ENCODE measurements at places on chromosomes 6 and 20. TPM values are rescaled to one million over a fixed set of nuclear protein-coding genes. Genes with fewer than 3 reads are reported as not detected.
A peak's percentile ranks its signal among the peaks of the same experiment; 100 is the strongest.

- no peak for DNase-seq
Observed at GRCh38 chr6:156163311-156163710, 613.9 kb upstream of the ARID1B start.

GRCh38 chr20:34638039-34638292, 38.9 kb downstream of the PIGU start:
- no peak for DNase-seq

GRCh38 chr6:67433124-67433523, 1202.0 kb upstream of the ADGRB3 start:
- no peak for DNase-seq

GRCh38 chr6:78324213-78324612, 543.1 kb upstream of the IRAK1BP1 start:
- DNase-seq: no peak

- DNase-seq: no peak
Observed at GRCh38 chr6:126650931-126651330, 311.0 kb downstream of the CENPW start.

DNA sequence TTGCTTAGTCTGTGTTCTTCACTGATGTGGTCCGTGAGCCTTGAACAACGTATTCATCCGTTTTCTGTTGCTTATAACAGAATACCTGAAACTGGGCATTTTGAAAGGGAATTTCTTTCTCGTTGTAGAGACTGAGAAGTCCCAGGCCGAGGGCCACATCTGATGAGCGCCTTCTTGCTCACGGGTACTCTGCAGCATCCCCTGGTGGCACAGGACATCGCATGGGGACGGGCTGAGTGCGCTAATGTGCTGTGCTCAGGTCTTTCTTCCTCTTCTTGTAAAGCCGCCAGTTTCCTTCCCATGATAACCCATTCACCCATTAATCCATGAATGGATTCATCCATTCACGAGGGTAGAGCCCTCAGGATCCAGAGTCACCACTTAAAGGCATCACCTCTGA, 161.0 kb downstream of the NFATC2 start:
- DNase-seq: no peak

DNA sequence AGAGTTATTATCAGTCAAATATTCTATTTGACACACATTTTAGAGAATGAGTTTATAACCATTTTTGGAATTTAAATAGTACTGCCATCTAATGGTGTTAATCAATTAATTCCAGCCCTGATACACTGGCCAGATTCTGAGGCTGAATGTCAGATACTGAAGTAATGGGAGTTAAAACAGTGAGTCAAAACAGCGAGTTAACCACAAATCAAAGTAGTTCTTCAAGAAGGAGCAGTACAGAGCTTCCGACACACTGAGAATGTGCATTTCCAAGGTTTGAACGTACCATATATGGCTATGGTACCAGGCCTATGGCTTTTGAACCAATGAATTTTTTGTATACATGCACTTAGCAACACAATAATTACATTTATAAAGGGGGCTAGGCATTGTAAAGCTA, 11.3 kb upstream of the CEP43 start:
- no peak for DNase-seq

GRCh38 chr6:119148098-119148824, 69.8 kb upstream of the FAM184A start:
- DNase-seq: no peak

DNA sequence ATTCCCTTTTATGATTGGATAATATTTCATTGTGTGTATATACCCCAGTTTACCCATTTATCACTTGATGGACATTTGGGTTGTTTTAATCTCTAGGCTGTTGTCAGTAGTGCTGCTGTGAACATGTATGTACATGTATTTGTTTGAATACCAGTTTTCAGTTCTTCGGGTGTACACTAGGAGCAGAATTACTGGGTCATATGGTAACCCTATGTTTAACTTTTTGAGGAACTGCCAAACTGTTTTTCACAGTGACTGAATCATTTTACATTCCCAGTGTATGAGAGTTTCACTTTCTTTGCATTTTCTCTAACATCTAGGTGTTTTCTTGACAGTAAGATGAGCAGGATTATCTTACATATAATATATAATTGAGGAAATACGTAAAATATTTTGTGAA, 44.7 kb upstream of the ADIG start:
- no peak for DNase-seq

- DNase-seq: no peak
Observed at GRCh38 chr20:46554828-46555227, 4.4 kb upstream of the OCSTAMP start.

DNA sequence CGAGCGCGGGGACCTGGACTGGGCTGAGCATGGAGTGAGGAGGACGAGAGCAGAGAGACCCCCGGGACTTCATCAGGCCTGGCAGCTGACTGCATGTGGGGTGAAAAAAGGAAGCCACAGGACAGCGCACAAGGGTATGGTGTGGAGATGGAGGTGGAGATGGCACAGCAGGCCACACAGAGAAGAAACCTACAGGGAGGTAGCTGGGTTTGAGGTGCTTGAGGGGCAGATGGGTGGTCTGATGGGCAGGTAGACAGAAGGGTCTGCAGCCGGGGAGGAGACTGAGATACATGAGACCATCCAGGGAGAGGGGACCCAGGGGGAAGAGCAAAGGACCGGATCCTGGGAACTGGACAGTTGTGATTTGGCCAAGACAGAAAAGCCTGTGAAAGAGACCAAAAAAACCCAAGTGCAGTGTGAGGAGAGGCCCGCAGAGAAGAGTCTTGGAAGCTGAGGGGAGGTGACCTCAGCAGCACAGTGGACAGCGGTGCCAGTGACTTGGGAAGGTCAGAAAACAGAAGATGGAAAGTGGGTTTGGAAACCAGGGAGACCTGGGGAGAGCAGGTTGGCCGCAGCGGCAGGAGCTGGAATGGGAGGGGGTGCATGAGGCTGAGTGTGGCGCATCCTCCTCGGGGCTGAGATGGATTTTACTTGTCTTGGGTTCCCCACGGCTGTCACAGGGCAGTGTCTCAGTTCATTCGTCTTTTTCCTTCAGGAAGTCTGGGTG, 5.5 kb downstream of the HLA-DPB1 start:
- DNase-seq: no peak

GRCh38 chr20:19823971-19824370, 65.9 kb downstream of the RIN2 start:
- no peak for DNase-seq

DNA sequence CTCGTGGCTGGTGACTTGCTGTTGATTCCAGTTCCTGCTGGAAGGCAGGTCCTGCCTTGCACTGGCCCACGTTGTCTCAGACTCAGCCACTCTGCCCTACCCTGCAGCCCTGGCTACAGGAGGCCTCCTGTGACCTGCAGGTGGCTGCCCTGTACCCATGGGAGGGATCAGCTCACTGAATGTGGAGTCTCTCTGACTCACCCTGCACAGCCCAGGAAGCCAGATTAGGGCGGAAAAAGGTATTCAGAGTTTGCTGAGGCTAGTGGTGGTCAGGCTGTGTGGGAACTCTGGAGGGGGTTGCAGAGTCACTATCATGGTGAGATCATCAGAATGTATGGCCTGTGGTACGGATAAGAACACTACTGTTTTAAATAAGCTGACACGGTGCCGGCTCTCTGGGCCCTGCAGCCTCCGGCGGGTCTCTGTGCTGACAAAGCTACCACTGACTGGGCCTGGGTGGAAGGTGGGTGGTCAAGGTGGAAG, 24.7 kb upstream of the PYGB start:
- DNase-seq: peak; percentile 83

- no peak for DNase-seq
Observed at GRCh38 chr6:50076431-50076830, 26.7 kb upstream of the DEFB112 start.

DNA sequence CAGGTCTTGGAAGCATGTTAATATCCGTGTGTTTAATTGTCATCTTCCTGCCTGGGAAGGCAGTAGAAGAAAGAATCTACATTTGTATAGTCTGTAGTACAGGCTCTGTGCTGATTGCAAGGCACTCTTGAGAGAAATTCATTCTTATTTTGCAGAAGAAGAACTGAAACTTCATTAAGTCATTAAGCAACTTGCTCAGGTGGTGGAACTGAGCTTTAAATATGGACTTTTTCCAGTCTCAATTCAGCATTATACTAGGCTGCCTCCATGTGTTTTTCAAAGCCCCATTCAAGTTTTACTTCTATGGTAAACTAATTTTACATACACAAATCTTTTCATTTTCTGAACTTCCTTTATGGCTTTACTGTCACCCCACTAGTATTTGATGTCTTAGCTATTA, 18.7 kb downstream of the ZNF451 start:
- no peak for DNase-seq

- DNase-seq: no peak
Observed at GRCh38 chr20:24648919-24649318, 179.5 kb downstream of the SYNDIG1 start.

- DNase-seq: no peak
Observed at GRCh38 chr6:116411284-116411623, 40.5 kb downstream of the DSE start.

- DNase-seq: no peak
Observed at GRCh38 chr6:130969791-130970491, 93.1 kb downstream of the EPB41L2 start.

DNA sequence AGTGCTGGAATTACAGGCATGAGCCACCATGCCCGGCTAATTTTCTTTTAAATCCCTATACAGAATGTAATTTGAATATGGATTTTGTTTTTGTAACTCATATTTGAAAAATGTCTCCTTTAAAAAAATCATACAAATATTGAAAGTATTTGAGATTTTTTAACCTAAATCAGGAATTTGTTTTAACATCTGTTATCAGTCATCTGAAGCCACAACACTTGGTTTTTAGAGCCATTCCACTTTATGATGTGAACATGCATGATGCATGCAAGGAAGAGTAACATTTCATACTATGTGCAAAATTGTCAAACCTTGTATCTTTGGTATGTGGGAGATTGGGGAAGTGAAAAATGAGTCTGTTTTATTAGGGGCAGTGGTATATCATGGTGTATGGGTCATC, 124.5 kb upstream of the AHI1 start:
- DNase-seq: no peak

DNA sequence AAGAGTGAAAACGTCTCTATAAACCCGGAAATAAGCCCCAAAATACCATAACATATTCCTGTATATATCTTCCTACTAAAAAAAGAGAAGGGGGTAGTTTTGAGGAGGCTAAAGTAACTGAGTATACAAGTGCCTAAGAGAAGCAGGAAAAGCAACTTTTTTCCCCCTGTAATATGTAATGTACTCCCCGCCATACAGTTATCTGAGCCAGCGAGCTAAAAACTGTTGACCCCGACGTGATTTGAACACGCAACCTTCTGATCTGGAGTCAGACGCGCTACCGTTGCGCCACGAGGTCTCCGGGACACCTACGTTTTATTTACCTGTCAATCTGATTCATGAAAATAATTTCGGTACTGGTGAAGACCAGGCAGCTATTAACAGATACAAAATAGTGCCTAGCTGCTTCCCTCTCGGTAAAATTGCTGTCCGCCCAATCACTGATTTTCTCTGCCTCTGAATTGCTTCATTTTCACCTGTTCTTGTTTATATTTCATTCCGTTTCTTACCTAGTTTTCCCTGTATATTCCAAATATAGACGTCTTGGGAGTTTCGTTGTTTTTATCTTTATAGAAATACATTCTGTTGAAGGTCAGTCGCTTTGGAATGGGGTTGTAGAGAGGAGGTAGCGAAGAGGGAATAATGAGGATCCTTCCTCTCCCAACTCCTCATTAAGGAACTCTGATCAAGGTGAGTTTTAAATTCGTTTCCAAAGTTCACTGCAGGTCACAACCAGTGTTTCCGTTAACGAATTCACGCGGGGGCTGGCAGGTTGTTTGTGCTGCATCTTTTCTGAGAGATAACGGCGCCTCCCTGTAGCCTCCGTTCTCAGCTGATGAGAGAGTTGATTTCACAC, 33.6 kb upstream of the BTN3A2 start:
- DNase-seq: no peak

- peak; percentile 43 for DNase-seq
Observed at GRCh38 chr20:49045440-49046086, 549 bp upstream of the CSE1L start.

DNA sequence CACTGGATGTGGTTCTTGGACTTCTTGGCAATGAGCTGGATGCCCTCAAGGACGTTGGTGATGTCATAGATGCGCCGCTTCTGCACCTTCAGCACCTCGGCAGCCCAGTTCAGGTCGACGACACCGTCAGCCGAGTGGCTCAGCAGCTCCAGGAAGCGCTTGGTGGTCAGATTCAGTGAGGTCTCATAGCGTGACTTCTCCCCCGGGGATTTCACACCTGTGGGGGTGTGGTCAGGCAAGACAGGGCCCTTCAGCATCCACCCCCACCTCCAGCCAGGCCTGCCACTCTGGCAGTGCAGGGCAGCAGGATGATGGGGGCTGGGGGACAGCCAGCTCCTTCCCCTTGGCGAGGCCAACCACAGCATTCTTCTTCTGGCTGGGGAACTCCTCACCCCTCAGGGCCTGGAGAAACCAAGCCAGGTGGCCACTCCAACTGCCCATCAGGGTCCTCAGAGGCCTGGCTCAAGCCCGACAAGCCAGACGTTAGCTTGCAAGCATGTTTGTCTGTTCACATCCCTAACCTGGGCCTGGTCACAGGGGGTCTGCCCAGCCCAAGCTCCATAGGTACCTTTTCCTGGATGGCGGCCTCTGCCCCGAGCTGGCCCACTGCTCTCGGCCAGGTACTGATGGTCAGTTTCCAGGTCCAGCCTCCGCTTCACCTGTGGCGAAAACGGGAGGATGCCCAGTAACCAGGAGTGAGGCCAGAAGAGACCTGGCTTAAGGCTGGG, 5.7 kb upstream of the NECAB3 start:
- DNase-seq: no peak

DNA sequence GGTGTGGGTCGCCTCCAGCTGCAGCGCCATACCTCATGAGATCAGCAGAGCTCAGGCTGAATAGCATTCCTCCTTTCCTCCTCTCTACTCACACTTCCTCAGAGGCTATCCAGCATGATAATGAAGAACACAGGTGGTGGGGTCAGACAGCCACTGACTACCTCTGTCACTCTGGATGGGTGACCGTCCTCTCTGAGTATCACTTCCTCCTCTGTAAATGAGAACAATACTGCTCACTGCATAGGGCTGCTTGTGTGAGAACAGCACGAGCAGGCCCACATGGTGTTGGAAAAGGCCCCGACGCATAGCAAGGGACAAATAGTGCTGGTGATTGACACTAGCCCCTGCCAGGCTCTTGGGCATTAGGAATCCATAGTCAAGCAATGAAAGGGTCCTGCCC, 239.1 kb downstream of the PRKN start:
- DNase-seq: no peak

- DNase-seq: no peak
Observed at GRCh38 chr6:73285674-73286283, 22.8 kb upstream of the KHDC1 start.

- no peak for DNase-seq
Observed at GRCh38 chr6:133466680-133467079, 225.5 kb downstream of the EYA4 start.

- DNase-seq: no peak
Observed at GRCh38 chr6:36566418-36566905, 19.2 kb upstream of the STK38 start.

The GCNT2 gene
- 12.2 TPM for total RNA-seq

The NOTCH4 gene
- total RNA-seq: 4.3 TPM

The HLA-DOA gene
- total RNA-seq: 0.92 TPM

The ADGB gene
- 1.6 TPM for total RNA-seq

The RIPPLY2 gene
- 0.22 TPM for total RNA-seq

The RNF217 gene
- total RNA-seq: 8.6 TPM

The TFAP2A gene
- total RNA-seq: 0.20 TPM

The TMEM217 gene
- total RNA-seq: 4.0 TPM

The FOXC1 gene
- total RNA-seq: 1.5 TPM

The HAO1 gene
- not detected for total RNA-seq

The OSER1 gene
- 35.2 TPM for total RNA-seq

The PROKR2 gene
- total RNA-seq: not detected

The TMC2 gene
- not detected for total RNA-seq

The ORC3 gene
- total RNA-seq: 11.3 TPM

The EYS gene
- total RNA-seq: 1.3 TPM
